NCI-H1436 treated with DMSO at 0.1 percent for 48 hours (cell line): ENCODE measurements at places on chromosomes 2 and 18.

DNA sequence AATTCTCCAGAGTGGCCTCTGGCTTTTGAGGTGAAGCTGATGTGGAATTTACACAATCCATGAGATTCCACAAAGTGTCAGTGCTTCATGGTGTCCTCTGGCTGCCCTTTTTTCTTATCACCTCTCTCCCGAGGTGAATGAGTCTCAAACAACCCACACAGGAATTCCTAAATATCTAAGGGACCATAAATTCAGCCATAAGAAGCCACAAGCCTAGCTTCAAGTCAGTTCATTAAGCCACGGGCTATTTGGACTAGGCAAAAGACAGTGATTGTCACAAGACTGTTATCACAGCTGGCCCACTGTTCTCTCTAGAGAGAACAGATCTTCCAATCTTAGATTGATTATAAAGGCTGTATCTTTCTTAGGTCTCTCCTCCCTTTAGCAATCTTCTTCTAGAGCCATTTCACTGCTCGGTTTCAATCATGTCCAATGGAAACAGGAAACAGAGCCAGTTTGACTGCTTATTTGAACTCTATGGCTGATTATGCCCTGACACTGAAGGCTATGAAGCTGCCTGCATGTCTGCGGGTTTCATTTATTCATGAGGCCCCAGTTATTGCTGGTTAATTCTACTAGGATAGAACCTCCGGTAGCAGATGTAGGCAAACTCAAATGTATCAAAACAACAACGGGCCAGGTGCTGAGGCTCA lies 4.1 kb downstream of the NEMP2 start:
- no peak for DNase-seq

GRCh38 chr2:38540580-38541286 lies 62.0 kb downstream of the HNRNPLL start:
- no peak for DNase-seq

- no peak for DNase-seq
Measured at GRCh38 chr2:186349508-186349907, 136.6 kb upstream of the ZC3H15 start.

GRCh38 chr2:105893011-105893995 lies 148.6 kb downstream of the NCK2 start:
- no peak for DNase-seq

DNA sequence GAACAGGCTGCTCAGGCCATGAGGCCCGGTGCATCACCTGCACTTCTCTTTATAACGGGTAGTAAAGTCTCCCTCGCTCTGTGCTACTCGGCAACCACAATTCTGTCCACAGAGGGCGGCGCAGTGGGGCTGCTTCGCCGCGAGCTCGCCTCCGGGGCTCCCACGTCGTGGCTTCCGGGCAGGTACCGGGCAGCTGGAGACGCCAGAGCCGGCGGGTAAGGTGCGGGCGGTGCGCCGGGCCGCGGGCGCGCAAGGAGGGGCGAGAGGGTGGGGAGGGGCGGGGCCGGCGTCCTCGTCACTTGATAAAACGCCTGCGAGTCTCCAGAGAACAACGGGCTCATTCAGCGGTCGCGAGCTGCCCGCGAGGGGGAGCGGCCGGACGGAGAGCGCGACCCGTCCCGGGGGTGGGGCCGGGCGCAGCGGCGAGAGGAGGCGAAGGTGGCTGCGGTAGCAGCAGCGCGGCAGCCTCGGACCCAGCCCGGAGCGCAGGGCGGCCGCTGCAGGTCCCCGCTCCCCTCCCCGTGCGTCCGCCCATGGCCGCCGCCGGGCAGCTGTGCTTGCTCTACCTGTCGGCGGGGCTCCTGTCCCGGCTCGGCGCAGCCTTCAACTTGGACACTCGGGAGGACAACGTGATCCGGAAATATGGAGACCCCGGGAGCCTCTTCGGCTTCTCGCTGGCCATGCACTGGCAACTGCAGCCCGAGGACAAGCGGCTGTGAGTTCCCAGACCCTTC lies at the start of gene ITGA6:
TSS of gene ITGA6 (plus strand) at position 331 of the 734 bp plus-strand sequence.
- no peak for DNase-seq

GRCh38 chr2:45134014-45134413 lies 124.8 kb upstream of the SIX2 start:
- no peak for DNase-seq

- DNase-seq, result no peak
Measured at GRCh38 chr2:158781353-158781961, 13.7 kb upstream of the DAPL1 start.

GRCh38 chr2:171266102-171266501 lies 105.4 kb upstream of the TLK1 start:
- DNase-seq, result no peak

DNA sequence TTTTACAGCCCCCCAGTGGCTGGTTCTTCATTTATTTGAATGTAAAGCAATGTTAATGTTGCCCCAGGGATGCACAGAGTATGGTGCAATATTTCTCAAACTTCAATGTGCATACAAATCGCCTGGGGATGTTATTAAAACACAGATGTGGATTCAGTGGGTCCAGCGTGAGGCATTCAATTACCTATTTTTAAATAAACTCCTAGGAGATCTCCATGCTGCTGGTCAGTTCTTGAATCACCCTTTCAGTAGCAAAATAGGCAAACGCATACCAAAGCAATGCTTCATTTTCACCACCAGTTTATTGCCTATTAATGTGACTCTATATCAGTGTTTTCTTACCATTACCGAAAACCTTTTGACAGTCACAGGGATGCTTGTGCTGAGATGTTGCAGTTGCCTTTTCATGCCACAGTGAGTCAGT lies 530.7 kb downstream of the CBLN2 start:
- no peak for DNase-seq

GRCh38 chr18:29531746-29532145 lies 1354.8 kb upstream of the CDH2 start:
- DNase-seq, result no peak

DNA sequence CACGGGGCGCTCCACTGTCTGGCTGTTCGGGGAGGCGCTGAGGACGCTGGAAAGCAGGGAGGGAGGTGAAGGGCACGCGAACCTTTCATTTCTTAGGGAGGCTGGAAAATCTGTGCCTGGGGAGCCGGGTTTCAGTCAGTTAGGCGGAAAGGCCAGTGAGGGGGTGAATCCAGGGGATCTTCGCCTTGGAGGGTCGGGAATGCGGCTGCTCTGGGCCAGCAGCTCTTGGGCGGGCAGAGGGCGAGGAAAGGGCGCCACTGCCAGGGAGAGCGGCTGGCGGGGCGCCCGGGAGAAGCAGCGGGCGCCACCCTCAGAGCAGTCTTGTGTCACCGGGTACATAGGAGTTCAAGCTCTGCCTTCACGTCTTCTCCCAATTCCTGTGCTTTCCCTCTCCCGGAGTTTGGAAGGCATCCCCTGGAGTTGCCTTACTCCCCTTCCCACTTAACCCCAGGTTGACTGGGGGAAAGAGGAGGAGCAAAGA lies 1.4 kb downstream of the CCDC85A start:
- DNase-seq, result no peak

DNA sequence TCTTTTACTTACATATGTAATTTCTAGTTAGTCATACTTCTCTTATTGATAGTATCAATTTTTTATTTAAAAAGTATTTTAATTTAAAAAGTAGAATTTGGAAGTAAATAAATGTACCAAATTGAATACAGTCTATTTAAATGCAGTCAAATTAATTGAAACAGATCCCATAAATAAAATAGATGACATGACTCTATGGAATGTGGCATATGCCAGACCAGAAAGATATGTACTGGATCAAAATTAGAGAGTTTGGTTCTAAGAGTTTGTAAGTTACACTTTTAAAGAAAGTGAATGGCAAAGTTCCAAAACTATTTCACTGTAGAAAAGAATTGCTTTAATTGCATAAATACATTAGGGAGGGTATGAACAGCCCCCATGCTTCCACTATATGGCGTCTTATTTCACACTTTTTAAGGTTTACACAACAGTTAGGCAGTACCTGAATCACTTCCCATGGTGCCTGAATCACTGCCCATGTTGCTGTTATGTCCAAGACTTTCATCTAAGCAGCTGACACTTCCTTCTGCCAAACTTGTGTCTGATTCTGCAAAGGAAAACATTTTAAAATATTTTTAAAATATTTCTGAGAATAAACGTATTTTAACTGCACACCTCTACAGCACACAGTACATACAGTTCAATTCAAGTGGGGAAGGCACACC lies 25.2 kb downstream of the IFIH1 start:
- no peak for DNase-seq

DNA sequence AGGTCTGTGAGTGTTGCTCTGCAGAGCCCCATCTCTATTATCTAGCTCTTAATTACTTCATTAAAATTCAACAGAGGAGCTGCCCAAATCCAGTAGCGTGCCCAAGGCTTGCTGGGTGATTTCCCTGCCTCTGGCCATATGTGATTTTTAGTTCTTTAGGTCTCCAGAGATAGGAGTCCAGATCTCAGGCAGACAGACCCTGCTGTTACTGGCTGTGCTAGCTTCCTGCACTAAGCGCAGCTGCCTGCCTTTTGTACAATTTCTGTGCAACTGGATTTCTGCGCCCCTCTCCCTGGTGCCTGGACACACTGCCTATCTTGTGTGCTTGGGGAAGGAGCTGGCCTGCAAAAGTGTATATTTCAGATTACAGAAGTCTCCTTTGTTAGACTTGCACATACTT lies 136.5 kb downstream of the TDRD15 start:
- DNase-seq, result no peak

DNA sequence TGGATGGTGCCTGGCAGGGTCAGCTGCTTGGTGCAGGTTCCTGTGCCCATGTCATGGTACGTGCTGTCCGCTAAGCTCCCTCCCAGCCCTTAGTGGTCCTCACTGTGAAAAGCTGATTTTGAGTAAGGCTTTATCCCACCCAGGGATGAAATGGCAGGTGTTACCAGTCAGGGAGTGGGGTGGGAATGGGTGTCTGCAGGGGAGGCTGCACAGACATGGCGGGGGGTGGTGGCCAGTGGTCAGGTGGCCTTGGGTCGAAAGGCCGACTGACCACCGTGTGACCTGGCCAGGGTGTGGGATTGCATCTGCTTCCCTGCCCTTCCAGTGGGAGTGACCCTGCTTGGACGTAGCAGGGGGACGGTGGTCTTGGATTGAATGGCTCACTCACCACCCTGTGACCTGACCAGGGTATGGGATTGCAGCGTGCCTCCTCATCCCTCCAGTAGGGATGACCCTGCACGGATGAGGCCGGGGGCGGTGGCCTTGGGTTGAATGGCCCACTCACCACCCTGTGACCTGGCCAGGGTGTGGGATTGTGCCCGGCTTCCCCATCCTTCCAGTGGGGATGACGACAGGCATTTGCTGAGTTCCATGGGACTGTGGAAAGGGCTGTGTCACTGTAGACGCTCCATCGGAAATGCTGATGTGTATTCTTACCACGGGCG lies 29.8 kb downstream of the AGAP1 start:
- DNase-seq, result no peak

DNA sequence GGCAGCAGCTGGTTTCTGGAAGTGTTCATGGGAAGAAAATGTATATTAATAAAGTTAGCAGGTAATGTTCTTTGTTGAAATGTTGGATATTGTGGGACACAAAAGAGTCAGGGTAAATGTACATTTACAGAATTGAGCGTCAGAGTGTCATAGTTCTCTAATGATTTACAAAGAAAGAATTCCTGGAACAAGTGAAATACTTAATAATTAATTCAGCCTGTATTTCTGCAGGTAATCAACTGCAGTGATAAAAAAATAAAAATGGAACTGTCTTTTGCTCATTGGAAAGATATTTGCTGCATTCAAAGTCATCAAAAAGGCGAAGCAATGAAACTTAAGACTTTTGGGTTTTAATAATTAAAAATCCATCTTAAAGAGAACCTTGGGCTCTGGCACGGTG lies 27.4 kb upstream of the PTH2R start:
- DNase-seq, result no peak

- DNase-seq, result no peak
Measured at GRCh38 chr2:239803102-239803765, 221.9 kb downstream of the NDUFA10 start.

GRCh38 chr2:208069186-208069585 lies 43.9 kb upstream of the PLEKHM3 start:
- DNase-seq, result no peak

DNA sequence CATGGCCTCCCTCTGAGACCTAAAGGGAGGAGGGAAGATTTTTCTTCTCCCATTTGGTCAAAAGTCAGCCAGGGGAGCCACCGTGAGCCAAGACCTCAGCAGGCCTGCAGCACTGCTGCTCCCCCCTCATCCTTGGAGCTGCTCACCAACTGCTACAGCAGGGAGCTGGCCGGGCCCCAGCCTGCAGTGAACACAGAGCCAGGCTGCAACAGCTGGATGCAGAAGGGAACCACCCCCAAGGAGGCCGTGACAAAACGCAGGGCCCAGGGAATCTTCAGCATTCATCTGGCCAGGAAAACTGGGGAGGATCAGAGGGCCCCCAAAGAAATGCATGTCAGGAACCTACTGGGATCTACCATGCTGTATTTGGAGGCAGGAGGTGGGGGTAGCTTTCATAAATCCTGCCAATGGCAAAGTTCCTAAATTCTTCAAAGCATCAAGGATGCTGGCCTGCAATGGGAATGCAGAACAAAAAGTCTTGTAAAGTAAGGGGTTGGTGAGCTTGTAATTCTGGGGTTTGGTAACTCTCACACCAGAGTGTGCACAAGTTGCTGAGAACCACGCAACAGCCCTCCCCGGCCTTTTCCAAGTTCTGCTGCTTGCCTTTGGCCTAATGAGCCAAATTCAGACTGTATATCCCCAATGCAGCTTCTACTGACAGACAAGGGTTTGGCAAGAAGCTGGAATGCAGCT lies 61.0 kb downstream of the CACNB4 start:
- DNase-seq, result no peak

DNA sequence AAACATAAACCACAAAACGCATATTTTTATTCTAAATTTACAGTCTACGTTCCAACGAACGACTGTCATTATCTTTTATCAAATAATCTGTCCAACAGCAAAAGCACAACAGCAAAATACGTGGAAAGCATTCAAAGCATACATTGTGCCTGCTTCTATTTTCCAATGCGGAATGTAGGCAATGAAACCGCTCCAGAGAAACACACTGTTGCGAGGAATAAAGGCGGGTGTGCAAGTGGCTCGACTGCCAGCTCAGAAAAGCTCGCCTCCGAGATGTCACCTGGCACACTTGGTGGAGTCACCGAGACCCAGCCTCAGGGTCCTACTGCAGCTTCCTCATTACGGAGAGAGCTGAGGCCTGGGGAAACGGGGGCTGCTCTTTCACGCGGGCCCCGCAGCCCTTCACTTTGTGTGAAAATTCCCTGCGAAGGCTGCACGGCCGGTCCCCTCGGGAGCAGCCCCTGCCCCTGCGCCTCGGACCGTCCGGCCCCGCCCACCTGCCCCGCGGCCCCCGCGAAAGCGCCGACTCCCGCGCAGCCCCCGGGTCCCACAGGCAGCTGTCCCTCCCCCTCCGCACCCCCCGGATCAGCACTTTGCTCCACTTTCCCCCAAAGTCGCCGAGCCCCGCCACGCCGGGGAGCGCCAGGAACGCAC lies 752 bp downstream of the MGAT4A start:
- DNase-seq, result no peak
